ENCODE measurements at places on chromosomes 7 and 10.

GRCh38 chr7:20542594-20542993, 72.9 kb upstream of the ABCB5 start:
- no peak for DNase-seq

GRCh38 chr7:113371416-113372043, 253.2 kb upstream of the SMIM30 start:
- DNase-seq, result peak; percentile 36

DNA sequence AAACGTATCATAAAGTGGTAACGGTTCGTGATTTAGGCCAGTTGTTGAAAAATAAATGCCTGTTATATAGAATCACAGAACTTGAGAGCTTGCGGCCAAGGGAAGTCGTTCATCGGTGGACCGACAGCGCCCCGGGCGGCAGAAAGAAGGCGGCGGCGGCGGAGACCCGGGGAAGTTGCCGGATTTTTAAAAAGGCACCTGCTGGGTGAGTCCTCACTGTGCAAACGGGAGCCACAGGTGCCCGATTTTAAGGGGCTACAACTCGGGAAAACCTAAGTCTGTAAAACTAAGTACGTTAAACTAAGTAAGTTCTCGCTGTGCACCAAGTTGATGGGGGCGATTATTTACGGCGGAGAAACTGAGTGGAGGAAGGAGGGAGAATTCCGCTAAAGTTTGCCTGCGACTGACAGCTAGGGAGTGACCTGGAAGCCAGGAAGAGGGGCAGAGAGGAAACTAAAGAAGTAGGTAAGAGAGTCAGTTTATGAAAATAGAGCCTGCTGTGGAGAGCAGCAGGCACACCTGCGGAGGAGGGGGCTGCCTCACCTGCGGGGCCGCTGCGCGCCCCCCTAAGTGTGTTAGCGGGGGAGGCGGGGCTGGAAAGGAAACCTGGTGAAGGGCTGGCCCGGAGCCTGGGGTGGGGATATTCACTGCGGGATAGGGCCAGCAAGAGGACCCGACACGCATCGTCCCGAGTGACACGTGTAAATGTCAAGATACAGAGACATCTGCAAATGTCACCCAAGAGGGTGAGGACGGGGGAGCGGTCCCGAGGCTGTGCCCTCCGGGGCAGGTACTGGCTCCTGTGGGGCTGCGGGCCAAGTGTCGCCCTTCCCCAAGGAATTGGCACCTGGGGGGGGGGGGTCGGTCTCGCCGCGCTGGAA, 996 bp downstream of the ADAM12 start:
- no peak for DNase-seq

DNA sequence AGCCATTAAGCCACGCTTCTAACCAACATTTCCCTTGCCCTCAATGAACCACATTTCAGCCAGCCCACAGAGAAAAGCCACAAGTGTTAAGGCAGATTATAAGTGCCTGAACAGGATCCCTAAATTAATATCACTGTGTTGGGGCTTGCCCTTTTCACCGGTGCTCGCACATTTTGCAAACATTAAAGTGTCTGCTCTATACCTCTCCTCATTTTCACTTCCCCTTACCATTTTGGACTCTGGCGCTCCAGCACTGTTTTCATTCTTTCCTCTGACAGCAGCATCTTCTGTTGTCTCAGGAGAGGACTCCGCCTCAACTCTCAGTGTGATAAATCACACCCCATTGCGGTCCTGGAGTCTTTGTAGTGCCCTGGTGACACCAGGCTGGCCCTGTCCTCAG, 274.2 kb downstream of the BAMBI start:
- no peak for DNase-seq

GRCh38 chr7:44978511-44979366, at the start of gene MYO1G:
Gene MYO1G (minus strand): TSS chr7:44979015. CDS start chr7:44978961, 54 bp downstream.
- DNase-seq, result no peak

DNA sequence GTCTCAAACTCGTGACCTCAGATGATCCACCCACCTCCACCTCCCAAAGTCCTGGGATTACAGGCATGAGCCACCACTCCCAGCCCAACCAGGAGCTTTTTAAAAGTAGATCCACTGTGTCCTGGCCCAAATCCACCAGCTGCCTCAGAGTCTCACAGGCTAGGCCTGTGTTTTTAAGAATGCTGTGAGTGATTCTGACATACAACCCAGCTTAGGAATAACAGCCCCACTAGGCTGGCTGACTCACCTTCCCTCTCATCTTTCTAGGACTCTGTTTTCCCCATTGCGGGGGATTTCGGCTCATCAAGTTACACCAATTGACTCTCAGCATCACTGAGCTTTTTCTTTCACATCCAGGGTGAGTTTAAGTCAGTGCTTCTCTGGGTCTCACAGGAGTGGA, 207.6 kb downstream of the SKIDA1 start:
- DNase-seq, result no peak

DNA sequence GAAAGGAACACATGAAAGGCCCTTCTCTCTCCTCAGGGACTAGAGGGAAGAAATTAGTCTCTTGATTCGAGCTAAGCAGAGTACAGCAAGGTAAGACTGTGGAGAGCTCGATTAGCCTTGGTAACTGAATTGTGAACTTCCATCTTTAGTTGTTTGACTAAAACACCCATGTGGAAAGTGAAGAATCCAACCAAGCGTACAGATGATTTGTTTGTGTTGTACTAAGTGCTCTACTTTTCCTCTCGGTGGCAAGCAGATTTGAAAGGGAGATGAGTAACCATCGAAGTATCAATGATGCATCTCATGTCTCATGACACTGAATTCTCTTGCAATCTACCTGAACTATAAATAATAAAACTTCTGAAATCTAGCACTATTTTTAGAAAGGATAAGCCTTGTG, 80.7 kb downstream of the FZD1 start:
- no peak for DNase-seq

GRCh38 chr7:36309716-36310115, 79.9 kb upstream of the ANLN start:
- no peak for DNase-seq

DNA sequence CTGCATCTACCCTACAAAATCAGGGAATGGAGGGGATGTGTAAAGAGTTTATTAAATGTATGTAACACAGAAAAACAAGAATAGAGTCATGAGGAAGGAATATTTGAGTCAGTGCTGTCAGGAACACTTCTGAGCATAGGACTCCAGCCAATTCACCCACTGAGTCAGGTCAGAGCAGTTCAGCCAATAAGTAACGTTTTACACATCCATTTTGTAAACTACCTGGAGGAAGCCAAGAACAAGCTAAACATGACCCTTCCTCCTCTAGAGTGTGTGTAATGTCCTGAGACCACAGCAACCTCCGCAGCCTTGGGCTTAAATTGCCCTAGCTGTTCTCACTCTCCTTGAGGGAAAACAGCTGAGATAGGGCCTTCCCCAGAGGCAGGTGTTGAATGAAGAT, 691.5 kb upstream of the LRRN3 start:
- no peak for DNase-seq

- no peak for DNase-seq
Observed at GRCh38 chr10:129106314-129106713, 360.7 kb upstream of the MGMT start.

DNA sequence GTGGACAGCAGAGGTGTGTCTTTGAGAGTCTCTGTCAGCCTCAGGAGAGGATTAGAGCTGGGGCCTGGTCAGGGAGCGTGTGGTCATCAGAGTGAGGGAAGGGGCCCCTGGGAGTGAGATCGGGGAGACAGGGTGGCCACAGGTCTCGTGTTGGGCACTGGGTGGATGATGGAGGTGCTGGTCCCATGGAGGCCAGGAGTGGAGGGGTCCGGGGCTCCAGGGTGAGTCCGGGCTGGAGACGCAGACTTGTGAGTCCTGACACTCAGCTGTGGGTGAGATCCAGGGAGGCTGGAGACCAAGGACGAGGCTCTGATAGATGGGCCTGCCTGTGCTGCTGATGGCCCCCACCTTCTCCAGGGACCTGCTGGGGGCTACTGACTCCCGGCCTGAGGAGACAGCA, 88.6 kb downstream of the DYNC2I1 start:
- no peak for DNase-seq

DNA sequence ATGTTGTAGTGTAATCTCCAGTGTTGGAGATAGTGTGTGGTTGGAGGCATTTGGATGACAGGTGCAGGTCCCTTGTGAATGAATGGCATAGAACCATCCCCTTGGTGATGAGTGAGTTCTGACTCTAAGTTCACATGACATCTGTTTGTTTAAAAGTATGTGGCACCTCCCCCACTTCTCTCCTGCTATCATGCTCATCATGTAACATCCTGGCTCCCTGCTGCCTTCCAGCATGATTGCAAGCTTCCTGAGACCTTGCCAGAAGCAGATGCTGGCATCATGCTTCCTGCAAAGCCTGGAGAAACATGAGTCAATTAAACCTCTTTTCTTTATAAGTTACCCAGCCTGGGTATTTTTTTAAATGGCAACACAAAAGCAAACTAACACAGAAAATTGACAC, 499.0 kb upstream of the SEMA3D start:
- DNase-seq, result no peak

GRCh38 chr10:9230625-9231024, 1176.1 kb downstream of the GATA3 start:
- no peak for DNase-seq

DNA sequence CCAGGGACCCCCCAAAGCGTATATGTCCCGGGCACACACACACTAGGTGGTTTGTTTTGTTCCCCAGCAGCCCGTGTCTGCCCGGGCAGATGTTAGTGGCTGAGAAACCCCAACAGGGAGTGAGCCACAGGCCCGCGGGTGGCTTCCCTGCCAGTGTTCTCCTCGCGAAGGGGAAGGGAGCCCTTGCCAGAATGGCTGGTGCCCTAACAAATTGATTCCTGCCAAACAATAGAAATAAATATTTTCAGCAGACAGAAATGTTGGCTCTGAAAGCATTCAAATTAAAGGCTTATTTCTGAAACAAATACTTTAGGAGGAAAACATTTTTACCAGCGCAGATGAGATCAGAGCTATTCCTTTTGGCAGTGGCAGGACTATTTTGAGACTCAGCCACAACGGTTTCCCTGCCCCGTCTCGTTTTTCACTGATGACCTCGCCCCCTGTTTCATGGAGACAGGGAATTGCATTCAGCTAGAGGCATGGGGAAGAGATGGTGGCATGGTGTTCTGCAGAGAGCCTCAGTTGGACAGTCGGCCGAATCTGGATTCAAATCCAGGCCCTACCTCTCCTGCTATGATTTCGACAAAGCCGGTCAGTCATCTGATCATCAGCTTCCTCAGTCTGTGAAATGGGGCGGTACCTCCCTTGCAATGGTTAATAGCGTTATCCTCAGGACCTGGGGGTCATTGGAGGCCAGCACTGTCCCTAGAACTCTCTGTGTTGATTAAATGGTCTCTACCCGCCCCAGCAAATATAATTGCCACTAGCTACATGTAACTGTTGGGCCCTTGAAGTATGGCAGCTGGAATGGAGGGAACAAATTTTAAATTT, 84.5 kb downstream of the CUX1 start:
- no peak for DNase-seq

GRCh38 chr10:52472406-52473146, 158.5 kb downstream of the DKK1 start:
- DNase-seq, result no peak

- no peak for DNase-seq
Observed at GRCh38 chr7:155198196-155198892, 99.3 kb upstream of the INSIG1 start.

- DNase-seq, result no peak
Observed at GRCh38 chr10:29563420-29564035, 71.2 kb downstream of the SVIL start.

GRCh38 chr7:12389089-12389700, 14.5 kb downstream of the VWDE start:
- peak; percentile 49 for DNase-seq

DNA sequence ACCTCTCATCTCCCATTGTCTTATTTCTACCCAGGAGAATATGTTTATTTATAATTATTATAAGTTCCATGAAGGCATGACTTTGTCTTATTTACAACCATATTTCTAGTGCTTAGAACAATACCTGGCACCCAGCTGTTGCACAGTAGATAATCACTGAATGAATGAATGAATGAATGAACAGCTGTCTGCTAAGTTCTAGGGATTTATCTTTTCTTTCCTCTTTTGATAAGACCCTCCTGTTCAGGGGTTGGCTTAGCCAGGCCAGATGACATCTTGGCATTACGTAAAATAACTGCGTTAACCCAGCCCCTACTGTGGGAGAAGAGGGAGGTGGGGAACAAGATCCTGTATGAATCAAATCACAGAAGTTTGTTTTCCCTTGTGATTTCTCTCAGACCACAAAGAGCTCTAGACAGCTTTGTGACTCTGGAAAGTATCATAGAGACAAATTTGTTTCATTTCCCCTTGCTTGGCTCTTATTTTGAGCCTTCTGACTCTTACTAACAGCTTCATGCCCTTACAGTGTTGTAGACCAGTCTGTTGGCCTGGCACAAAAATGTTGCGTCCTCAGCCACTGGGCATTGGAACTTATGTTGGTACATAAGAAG, 8.4 kb downstream of the ZNF862 start:
- DNase-seq, result no peak

GRCh38 chr7:51317582-51317910, 937 bp upstream of the COBL start:
- no peak for DNase-seq

DNA sequence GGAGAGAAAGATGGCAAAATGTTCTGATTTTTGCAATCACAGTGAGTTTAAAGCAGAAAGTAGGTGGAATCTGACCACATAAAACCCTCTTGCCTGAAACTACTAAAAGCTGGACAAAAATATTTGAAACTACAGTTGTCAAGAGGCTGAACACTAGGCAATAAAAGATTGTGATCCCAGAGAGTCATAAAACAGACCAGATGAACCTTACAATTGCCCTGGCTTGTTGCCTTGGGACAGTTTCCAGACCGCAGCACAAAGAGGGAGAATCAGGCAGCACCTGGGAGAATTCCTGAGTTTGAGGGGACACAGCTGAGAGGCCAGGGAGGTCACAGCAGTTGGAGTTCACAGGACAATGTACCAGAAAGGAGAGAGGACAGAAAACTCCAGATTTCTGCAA, 107.3 kb upstream of the NANOS1 start:
- no peak for DNase-seq

All from COLO829 (cell line).